ENCODE measurements at places on chromosomes 12 and 14. TPM values are rescaled to one million over a fixed set of nuclear protein-coding genes. Genes with fewer than 3 reads are reported as not detected.

Gene AICDA
- total RNA-seq: not detected

Gene STAB2
- total RNA-seq: not detected

Gene SERPINA6
- total RNA-seq: not detected

Gene KCNK10
- not detected for total RNA-seq

Gene ESR2
- total RNA-seq: 0.30 TPM

Gene OAS1
- total RNA-seq: 15.3 TPM

Gene BEGAIN
- total RNA-seq: 0.91 TPM

Gene MANSC4
- total RNA-seq: 0.32 TPM

Gene TEAD4
- 19.8 TPM for total RNA-seq

Gene SIX4
- total RNA-seq: 4.4 TPM

Gene CPNE6
- not detected for total RNA-seq

Gene VRTN
- total RNA-seq: not detected

Gene C1R
- 5.3 TPM for total RNA-seq

Gene CCDC177
- not detected for total RNA-seq

Gene TMEM233
- total RNA-seq: 1.2 TPM
